ENCODE measurements at places on chromosomes 12 and 14.

GRCh38 chr14:30655658-30656057 is 33.5 kb downstream of the SCFD1 start:
- no peak for DNase-seq

GRCh38 chr14:103782376-103782775 is 65.0 kb downstream of the PPP1R13B start:
- DNase-seq = no peak

DNA sequence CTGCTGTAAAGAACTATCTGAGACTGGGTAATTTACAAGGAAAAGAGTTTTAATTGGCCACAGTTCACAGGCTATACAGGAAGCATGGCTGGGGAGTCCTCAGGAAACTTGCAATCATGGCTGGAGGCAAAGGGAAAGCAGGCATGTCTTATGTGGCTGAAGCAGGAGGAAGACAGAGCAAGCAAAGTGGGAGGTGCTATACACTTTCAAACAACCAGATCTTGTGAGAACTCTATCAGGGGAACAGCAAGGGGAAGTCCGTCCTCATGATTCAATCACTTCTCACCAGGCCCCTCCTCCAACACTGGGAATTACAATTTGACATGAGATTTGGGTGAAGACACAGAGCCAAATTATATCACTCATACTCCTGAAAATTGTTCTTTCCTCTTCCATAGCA is 109.5 kb upstream of the PKP2 start:
- DNase-seq = no peak

DNA sequence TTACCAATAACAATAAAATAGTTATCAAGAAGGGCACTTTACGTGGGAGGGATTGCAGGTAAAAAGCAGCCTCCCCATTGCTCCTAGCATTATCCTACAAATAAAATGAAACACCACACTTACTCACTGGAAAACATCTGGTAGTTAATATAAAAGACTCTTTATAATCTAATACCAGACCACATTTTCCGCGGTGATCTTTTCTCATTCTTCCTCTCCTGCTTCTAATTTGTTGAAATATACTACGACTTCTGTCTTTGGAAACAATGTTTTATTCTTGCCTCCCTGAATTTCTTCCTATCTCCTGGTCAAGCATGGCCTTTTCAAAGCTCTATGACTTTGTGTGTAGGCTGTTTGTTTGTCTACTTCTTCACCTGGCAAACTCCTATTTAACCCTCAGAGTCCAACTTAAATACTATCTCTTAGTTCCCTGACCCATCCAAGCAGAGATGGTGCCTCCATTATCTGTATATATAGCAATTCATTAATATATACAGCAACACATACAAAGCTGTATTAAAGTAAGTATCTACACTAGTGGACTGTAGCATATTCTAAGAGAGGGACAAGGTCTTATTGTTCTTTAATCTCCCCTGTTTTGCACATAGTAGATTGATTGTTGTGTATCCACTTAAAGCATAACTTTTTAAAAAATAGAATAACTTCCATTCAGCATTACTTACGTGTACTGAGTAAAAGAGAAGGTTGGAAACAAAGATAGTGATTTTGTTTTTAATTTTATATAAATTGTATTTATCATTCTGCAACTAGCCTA is 228.3 kb downstream of the CEP128 start:
- DNase-seq = no peak

DNA sequence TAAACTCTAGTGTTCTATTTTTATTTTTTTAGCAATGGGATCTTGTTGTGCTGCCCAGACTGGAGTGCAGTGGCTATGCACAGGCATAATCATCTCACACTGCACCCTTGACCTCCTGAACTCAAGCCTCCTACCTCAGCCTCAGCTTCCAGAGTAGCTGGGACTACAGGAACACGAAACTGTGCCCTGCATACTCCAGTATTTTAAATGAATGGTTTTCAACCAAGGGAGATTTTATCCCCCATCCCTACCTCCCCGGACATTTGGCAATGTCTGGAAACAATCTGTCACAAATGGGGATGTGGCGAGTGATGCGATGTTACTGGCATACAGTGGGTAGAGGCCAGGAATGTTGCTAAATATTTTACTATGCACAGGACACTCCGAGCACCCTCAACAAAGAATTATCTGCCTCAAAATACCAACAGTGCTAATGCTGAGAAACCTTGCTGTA is 2.1 kb downstream of the CBX5 start:
- no peak for DNase-seq

- no peak for DNase-seq
Observed at GRCh38 chr12:120381752-120382419, 12.9 kb upstream of the MSI1 start.

- DNase-seq = no peak
Observed at GRCh38 chr14:44010071-44010470, 497.0 kb downstream of the FSCB start.

All from eye (tissue), 1 donor.